ENCODE measurements at places on chromosomes 1 and 21.

DNA sequence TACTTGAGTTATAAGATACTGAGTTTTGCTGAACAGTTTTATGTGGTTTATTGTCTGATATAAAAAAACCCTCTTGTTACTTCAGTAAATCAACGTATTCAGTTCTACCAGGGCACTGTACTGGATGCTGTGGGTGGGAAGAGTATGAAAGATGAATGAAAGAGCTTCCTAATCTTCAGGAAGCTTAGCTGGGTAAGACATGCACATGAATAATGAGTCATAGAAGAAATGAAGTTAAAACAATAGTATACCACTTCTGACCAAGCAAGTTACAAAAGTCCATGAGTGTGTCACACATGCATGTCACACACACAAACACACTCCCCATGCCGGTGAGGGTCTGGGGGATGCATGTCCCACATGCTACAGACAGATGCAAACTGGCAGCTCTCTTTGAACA is 105.9 kb downstream of the SIPA1L2 start:
- no peak for DNase-seq

GRCh38 chr1:9182784-9183257 is 51.8 kb upstream of the H6PD start:
- DNase-seq, result no peak

GRCh38 chr1:199242601-199243000 is 603.8 kb downstream of the PTPRC start:
- no peak for DNase-seq

DNA sequence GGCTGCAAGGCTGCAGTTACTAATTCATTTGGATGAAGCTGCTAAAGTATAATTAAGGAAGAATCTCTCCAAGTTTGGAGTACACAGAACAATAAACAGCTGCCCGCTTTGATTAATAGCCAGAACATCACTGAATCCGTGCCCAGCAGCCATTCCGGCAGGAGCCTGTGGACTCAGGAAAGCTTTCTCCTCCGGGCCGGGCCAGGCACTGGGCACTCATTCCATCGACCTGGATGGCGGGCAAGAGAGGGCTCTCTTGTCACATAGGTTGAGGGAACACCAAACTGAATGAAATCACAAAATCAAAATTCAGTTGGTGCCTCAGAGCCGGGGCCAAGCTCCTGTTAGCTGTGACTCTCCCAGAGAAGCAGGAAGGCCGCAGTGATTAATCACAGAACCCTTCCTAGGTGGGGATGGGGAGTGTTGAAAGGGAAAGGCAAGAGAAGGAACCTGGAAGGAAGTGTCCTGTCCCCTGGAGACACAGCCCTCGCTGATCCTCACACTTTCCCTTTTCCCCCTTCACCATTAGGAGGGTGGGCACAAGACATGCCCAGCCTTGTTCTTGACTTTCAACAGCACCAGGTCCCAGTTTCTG is 306.7 kb downstream of the NPHP4 start:
- no peak for DNase-seq

DNA sequence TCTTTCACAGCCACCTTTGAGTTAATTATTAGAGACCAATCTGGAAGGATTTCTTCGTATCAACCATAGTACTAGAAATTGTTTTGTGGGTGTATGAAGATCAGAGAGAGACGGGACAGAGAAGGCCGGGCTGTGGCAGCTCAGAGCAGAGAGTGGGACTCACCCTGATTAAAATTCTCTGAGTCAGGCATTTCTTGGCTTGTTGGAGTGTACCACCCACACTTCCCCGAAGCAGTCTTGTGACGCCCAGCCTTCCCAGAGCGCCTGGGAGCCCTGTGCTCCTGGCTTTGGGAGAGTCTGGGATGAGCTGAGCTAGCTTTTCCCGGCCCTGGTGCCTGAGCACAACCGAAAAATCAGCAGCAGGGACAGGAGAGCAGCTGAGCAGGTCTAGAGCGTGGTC is 19.4 kb downstream of the PLEKHM2 start:
- no peak for DNase-seq

- no peak for DNase-seq
Observed at GRCh38 chr1:86339014-86339812, 56.9 kb downstream of the ODF2L start.

- DNase-seq, result no peak
Observed at GRCh38 chr1:190373705-190374336, 103.8 kb downstream of the BRINP3 start.
